ENCODE measurements at places on chromosomes 1 and 21.

- DNase-seq: no peak
Observed at GRCh38 chr1:167776151-167776550, 54.4 kb downstream of the MPZL1 start.

DNA sequence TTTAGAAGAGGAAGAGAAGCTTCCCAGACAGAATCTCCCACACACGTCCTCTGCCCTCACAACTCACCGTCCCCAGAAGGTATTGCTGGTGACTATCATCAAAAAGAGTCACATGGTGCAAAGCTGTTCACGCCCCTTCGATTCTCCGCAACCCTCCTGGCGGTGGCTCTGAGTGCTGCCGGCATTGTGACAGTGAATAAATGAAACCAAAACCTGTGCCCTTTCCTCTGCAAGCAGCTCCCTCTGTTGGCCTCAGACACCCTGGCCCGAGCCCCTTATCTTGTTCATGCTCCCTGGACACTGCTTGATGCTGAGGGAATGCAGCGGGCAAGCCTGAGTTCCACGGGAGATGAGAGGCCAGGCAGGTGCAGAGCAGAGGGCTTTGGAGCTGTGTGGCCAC lies 510.3 kb downstream of the NPHP4 start:
- DNase-seq: peak; percentile 6

DNA sequence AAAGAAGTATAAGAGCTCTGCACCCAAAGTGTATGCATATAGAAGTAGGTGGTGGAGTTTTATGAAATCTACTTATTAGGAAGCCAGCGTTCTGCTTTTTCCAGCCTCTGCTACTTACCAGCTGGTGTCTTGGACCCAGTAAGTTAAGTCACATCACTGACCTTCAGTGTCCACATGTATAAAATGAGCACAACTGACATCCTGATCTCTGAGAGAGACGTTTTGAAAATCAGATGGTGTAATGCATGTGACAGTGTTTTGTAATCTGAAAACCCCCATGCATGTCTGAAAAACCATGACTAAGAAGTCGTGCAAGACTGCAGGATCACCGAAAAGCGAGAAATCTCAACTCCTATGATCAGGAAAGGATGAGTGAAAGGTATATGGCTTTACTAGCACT lies 2.0 kb downstream of the CR1 start:
- no peak for DNase-seq

DNA sequence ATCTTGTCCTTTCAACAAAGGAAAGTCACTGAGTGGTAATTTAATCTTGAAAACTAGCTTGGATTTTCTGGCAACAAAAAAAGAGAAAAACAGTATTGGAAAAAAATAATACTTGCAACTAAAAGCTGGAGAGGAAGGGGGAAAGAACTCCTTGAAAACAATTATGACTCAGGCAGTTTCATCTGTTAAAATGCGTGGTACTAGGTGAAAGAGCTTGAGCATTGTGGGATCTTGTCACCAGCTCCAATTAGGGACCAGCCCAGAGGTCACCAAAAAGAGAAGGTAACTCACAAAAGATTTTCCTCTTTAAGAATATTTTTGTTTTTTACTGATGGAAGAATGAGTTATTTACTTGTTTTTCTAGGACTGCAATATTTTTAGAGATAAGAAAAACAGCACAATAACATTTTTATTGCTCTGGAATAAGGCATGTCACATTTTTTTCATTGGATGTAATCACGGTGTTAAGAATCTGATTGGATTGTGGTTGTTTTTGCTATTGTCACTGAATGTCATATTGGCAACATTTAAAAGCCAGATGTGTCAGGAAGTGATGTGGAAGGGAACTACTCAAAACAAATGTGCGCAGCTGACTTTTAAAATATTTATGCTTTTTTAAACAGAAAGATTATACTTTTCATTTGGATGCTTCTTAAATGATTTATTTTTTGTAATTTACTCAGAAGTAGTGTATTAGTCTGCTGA lies 78.5 kb upstream of the ADAMTS5 start:
- DNase-seq: no peak

DNA sequence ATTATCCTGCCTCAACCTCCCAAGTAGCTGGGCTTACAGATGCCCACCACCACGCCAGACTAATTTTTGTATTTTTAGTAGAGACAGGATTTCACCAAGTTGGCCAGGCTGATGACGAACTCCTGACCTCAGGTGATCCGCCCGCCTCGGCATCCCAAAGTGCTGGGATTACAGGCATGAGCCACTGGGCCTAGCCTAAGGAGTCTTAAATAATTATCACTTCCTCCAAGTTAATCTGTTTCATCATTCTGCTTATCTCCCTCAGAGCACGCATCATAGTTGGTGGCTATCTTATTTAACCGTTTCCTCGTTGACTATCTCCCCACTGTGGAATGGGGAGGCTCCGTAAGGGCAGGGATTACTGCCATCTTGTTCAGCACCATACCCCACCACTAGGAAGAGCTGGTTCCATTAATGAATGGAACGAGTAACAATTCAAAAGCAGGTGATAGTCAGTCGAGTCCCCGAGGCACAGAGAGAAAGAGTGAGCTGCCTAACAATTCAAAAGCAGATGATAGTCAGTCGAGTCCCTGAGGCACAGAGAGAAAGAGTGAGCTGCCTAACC lies 52.7 kb downstream of the GLUL start:
- DNase-seq: no peak

DNA sequence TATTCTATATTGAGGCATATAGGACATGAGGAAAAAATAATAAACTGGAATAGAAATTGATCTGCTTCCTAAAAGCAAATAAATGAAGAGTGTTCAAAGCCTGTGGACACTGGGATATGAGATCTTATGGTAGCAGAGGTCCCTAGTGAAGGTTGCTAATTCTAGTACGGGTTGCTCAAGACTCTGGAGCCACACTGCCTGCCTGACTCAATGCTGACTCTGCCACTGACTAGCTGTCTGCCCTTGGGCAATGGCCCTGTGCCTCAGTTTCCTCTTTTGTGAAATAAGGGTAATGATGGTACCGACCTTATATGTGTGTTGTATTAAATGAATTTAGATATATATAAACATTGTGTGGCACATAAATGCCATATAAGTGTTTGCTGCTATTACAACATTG lies 59.0 kb upstream of the C1orf53 start:
- DNase-seq: no peak

All from activated CD8-positive, alpha-beta memory T cell treated with anti-CD3 and anti-CD28 coated beads for 4 hours (primary cell).